ENCODE measurements at places on chromosomes 13 and 19. TPM values are rescaled to one million over a fixed set of nuclear protein-coding genes. Genes with fewer than 3 reads are reported as not detected.

ELSPBP1 gene
- total RNA-seq = not detected

- no peak for DNase-seq
Measured at GRCh38 chr13:24931450-24932251, 164.3 kb upstream of the PABPC3 start.

DNA sequence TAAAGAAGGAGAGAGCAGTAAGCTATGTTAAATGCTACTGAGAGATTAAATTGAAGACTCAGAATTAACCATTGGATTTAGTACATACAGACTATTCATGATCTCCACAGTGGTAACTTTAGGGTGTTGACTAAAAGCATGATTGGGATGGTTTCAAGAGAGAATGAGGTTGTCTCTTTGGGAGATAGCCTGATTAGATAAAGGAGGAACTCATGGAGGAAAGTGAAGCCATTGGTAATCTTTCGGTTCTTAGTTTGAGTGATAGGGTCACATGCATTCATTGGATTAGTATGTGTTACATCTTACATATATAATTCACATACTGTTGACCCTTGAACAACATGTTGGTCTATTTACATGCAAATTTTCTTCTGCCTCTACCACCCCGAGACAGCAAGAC lies 18.8 kb upstream of the KL start:
- no peak for DNase-seq

GFY gene
- 2.0 TPM for total RNA-seq

- no peak for DNase-seq
Measured at GRCh38 chr13:40220299-40220935, 446.0 kb downstream of the FOXO1 start.

SLC25A42 gene
- total RNA-seq = 22.4 TPM

LYL1 gene
- total RNA-seq = 5.6 TPM

SAMD1 gene
- total RNA-seq = 158 TPM

DNA sequence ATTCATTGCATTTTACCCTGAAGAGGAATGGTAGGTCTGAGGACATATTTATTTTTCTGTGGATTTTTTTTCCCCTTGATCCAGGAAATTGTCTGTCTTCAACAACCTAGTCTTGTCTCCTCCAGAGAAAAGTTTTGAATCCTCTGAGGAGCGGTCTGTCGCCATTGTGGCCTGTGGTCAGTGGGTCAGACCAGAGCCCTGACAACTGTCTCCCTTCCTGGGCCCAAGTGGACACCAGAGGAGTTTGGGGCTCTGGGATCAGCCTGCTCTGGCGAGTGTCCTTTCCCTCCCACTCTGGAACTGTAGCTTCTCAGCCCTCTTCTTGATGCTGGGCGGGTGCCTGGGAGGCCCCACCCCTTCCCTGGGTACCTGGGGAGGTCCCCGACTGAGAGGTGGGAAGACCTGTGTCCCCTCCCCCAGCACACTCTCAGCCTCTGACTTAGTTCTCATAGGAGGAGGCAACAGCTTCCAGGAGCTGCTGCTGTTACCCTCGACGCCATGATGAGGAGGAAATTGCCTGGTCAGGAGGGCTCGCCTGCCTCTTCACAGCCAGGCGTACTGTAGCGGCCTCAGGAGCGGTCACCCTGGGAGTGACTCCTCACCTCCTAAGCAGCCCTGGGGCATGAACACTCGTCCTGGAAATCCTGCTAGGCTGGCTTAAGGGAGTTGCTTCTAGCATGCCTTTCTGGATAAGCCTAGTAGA lies 110.3 kb downstream of the GGACT start:
- no peak for DNase-seq

DNA sequence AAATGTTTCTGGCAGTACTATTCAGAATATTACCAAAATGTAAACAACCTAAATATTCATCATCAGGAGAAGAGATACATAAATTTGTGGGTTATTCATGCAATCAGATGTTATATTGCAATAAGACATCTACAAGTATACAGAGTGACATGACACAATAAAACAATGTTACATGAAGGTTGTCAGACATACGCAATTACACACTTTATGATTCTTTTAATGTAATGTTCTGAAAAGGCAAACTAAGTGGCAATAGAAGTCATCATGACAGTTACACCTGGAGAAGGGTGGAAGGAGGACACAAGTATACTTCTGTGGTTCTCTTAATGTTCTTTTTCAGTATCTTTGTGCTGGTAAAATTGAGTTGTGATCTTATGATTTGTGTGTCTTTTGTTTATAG lies 95.8 kb upstream of the PRR20A start:
- no peak for DNase-seq

GRCh38 chr19:57010541-57010940 lies 109.2 kb upstream of the USP29 start:
- DNase-seq = no peak

PROZ gene
- total RNA-seq = not detected

DNA sequence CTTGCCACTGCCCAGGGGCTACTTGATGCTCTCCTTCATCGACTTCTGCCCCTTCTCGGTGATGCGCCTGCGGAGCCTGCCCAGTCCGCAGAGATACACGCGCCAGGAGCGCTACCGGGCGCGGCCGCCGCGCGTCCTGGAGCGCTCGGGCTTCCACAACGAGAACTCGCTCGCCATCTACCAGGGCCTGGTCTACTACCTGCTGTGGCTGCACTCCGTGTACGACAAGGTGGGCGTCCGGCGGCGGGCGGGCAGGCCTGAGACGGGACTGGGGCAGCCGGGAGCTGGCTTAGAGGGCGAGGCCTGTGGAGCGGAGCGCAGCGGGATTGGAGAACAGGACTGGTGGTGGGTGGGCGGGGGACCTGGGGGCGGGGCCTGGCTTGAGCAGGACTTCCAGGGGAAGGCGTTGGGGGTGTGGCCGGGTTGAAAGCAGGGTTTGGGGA lies 12.7 kb upstream of the PSMD8 start:
- DNase-seq = peak; percentile 73

DNA sequence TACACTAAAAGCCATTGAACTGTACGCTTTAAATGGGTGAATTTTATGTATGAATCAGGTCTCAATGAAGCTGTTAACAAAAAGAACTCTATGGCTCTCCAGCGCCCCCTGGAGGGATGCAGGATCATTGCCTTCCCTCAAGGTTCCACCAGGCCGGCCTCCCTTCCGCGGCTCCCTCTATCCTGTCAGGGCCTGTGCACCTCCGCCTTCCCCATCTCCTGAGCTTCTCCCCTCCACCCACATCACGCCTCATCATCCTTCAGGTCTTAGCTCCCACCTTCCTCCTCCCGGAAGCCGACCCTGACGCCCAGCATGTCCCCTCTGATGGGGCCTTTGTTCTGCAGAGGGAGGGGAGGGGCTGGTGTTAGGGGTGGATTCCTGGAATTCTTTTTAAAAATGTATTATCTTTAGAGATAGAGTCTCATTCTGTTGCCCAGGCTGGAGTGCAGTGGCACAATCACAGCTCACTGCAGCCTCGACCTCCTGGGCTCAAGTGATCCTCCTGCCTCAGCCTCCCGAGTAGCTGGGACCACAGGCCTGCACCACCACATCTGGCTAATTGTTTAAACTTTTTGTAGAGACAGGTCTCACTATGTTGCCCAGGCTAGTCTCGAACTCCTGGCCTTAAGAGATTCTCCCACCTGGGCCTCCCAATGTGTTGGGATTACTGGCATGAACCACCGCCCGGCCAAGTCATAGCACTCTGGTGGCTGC lies 27.7 kb downstream of the MEIS3 start:
- peak; percentile 79 for DNase-seq

DNA sequence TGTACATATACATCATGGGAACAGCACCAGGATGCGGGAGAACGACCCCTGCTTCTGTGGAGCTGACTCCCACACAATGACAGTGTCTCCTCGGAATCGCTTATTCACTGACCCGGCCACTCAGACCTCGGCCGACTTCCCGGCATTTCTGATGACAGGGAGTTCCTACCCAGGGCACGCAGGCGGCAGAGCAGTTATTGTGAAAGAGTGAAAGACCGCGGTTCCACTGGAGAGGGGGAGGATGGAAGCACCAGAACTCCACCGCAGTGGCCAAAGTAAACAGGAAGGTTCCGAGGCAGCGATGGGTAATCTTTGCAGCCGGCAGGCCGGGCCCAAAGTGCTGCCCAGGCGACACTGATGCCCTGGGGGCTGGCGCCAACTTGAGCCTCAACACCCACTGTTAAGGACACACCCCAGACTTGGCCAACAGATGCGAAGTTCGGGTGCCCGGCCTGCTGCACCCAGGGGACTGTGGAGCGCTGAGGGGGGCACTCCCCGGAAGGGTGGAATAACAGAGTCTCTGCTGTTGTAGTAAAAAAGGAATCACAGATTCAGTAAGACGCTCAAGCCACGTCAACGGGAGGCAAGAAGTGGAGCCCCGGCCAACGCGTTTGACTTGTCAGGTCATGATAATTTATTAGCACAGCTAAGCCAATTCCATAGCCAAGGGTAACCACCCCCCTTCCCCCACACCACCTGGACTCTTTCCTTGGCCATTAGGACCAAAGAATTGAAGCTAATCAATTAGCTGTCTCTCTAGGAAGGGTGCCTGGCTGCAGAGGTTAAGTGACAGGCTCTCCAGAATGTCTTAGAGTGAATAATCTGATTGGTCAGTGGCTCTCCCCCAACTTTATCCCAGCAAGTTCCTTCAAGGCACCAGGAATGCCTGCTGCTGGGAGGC lies 5.8 kb downstream of the MLLT1 start:
- no peak for DNase-seq

PPM1N gene
- 2.9 TPM for total RNA-seq

TUBA3C gene
- total RNA-seq = not detected

- no peak for DNase-seq
Measured at GRCh38 chr19:23770672-23771250, 12.1 kb upstream of the ZNF681 start.

PSPN gene
- total RNA-seq = 1.9 TPM

DNA sequence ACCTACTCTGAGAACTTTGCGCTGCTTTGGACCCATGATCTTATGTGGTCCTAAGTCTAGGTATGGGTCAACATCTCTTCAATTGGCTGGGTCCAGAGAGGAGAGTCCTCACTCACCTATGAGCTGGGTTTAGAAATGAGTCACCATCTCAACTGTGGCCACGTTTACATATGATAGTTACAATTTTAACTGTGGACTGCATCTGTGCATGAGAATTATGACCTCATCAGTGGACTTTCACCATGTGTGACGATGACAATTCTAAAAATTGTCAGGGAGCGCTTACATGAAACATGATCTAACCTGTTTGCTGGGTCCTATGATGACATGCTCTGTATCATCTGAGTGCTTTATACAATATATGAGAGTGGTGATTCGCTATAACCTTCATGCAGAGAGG lies 12.7 kb upstream of the ZNF724 start:
- no peak for DNase-seq

DENND1C gene
- 4.9 TPM for total RNA-seq

GRCh38 chr13:74555651-74556420 lies 421.6 kb upstream of the KLF12 start:
- no peak for DNase-seq

CYP4F22 gene
- total RNA-seq = not detected

ZNF177 gene
- 3.9 TPM for total RNA-seq

DNA sequence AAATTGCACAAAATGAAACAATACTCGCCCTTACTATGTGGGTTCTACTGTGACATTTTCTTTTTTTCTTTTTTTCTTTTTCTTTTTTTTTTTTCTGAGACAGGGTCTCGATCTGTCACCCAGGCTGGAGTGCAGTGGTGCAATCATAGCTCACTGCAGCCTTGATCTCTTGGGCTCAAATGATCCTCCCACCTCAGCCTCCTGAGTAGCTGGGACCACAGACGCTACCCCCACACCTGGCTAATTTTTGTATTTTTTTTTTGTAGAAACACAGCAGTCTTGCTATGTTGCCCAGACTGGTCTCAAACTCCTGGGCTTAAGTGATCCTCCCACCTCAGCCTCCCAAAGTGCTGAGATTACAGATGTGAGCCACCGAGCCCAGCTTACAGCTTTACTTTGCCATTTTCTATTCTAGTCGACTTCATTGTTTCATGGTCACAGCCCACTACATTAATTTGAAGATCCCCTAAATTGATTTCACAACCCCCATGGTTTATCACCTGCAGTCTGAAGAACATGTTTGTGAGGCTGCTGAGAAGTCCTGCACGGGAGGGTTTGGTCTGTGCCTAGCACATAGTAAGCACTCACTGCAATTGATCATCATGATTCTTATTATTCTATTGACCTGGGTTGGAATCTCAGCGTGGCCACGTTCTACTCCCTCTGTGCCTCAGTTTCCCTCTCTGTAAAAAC lies 3.8 kb downstream of the BCL3 start:
- no peak for DNase-seq

MIR17HG gene
- 3.4 TPM for total RNA-seq

DNA sequence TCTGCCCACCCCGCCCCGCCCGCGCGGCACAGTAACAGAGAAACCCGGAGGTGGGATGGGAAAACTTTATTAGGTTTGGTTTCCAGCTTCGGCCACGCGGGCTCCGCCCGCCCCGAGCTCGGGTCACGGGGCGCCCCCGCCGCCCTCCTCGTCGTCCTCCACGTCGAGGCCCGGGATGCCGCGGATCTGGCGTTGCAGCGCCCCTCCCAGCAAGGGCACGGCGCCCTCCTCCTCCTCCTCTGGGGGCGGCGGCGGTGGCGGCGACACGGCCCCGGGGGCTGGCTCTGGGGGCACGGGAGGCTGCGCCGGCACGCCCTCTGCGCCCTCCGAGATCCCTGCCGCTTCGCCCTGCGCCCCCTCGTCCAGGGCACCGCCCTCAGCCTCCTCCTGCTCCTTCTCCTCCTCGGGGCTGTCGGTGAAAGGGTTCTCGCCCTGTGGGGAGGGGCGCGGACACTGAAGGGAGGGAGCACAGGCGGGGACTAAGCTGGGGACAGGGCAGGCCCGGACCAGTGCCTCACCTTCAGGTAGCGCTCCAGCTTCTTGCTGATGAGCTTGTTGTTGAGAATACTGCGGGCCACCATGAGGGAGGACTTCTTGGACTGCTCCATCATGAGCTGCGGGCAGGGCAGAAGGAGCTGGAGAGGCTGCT lies 536 bp upstream of the AKAP8 start:
- DNase-seq = peak; percentile 52

ERICH6B gene
- total RNA-seq = not detected

- no peak for DNase-seq
Measured at GRCh38 chr13:70394031-70394548, 285.8 kb upstream of the KLHL1 start.

DNA sequence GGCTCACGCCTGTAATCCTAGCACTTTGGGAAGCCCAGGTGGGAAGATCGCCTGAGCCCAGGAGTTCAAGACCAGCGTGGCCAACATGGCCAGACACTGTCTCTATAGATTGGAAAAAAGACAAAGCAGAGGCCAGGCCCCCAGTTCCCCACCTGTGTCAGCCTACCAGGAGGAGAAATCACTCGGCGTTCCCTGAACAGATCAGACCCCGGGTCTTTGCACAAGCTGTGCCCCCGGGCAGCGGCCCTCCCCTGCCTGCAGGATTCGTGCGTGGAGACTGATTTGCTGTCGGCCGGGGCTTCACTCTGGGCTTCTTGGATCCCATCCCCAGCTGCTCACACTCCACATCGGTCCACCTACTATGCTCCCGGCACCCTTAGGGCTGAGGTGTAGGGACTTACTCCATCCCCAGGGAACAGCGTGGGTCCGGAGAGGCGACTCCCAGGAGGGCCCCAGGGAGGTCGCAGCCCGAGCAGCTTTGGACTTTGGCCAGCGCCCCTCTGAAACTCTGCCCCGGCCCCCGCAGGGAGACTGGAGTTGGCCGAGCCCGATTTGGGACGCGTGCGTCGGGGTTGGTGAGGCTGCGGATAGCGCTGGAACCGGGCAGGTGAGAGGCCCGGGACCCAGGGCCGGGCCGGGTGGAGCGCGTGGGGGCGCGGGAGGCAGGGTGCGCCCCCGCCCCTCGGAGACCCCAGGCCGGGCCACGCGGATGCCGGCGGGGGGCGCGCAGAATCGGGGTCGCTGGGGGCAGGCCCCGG lies 515 bp upstream of the EFNA2 start:
- no peak for DNase-seq

Data from cardiac muscle cell (in vitro differentiated cells and primary cell).